ENCODE measurements at places on chromosomes 2 and 18. TPM values are rescaled to one million over a fixed set of nuclear protein-coding genes. Genes with fewer than 3 reads are reported as not detected.

MTHFD2 gene
- total RNA-seq, result 118 TPM

COBLL1 gene
- 3.6 TPM for total RNA-seq

SPDYA gene
- total RNA-seq, result 0.69 TPM

CNTNAP5 gene
- total RNA-seq, result not detected

RBM44 gene
- 0.51 TPM for total RNA-seq

OTX1 gene
- 2.3 TPM for total RNA-seq

CSRNP3 gene
- total RNA-seq, result 8.3 TPM

TEKT4 gene
- not detected for total RNA-seq

DNA sequence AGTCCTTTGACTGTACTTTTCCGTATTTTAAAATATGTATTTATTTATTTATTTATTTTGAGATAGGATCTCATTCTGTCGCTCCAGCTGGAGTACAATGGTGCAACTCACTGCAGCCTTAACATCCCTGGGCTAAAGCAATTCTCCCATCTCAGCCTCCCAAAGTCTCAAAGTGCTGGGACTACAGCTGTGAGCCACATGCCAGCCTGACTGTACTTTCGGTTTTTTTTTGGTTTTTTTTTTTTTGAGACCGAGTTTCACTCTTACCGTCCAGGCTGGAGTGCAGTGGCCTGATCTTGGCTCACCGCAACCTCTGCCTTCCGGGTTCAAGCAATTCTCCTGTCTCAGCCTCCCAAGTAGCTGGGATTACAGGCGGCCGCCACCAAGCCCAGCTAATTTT, 28.9 kb upstream of the CCNYL1 start:
- H3K4me1 ChIP-seq, result peaks cover 23% of the 10 kb centered on the region
- H3K4me3 ChIP-seq, result no peak overlapping the region
- no peak for DNase-seq
- no peaks in the 10 kb centered on the region for H3K36me3 ChIP-seq

DNA sequence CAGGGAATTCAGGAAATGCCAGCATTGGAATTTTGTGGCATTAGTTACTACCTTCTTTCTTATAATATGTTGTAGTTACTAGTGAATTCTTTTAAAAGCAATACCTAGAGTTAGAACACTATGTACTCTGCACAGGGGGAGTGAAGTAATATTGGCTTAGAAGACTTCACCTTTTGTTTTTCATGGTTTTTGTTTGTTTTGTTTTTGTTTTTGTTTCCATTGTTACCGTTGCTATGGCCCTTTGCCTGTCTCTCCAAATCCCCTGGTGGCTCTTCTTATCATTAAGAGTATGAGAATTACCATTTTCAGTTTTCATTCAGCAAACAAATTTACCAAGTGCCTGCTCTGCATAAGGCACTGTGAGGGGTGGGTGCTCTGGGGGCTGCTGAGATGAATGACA, 160.1 kb downstream of the HAUS1 start:
- no peak for DNase-seq
- H3K36me3 ChIP-seq, result no peaks in the 10 kb centered on the region
- peaks cover 19% of the 10 kb centered on the region for H3K4me1 ChIP-seq
- H3K4me3 ChIP-seq, result no peak overlapping the region
- no peaks in the 10 kb centered on the region for H3K27me3 ChIP-seq

GRCh38 chr2:16578081-16578480, 87.6 kb downstream of the CYRIA start:
- no peaks in the 10 kb centered on the region for H3K36me3 ChIP-seq
- H3K27me3 ChIP-seq, result no peaks in the 10 kb centered on the region
- no peak overlapping the region for H3K27ac ChIP-seq
- no peak for DNase-seq
- no peak overlapping the region for H3K4me3 ChIP-seq

GRCh38 chr2:127527001-127527804, 914 bp upstream of the IWS1 start:
- peak; percentile 76 for DNase-seq
- peak overlapping the region; percentile 95 for H3K4me3 ChIP-seq
- peak overlapping the region; percentile 90 for H3K27ac ChIP-seq
- H3K36me3 ChIP-seq, result peaks cover 14% of the 10 kb centered on the region
- no peaks in the 10 kb centered on the region for H3K27me3 ChIP-seq

- H3K4me1 ChIP-seq, result 0 out of 2 replicates have a peak, but pooled peaks cover 2% of the 10 kb centered on the region
- peak; percentile 90 for DNase-seq
- no peak overlapping the region for H3K27ac ChIP-seq
- no peaks in the 10 kb centered on the region for H3K27me3 ChIP-seq
Observed at GRCh38 chr2:231900486-231900942, 25.7 kb downstream of the NPPC start.

GRCh38 chr2:216406826-216407225, 5.5 kb upstream of the SMARCAL1 start:
- no peak overlapping the region for H3K27ac ChIP-seq
- peaks cover 4% of the 10 kb centered on the region for H3K27me3 ChIP-seq

GRCh38 chr2:10911291-10912075, at the start of gene KCNF1:
KCNF1 (plus strand) TSS chr2:10911934; CDS start chr2:10912427, 493 bp downstream.
- DNase-seq, result peak; percentile 51
- peak within 1 kb of the TSS; percentile 50 for H3K4me3 ChIP-seq
- no peaks in the 10 kb centered on the region for H3K27me3 ChIP-seq
- H3K4me1 ChIP-seq, result no peaks in the 10 kb centered on the region

DNA sequence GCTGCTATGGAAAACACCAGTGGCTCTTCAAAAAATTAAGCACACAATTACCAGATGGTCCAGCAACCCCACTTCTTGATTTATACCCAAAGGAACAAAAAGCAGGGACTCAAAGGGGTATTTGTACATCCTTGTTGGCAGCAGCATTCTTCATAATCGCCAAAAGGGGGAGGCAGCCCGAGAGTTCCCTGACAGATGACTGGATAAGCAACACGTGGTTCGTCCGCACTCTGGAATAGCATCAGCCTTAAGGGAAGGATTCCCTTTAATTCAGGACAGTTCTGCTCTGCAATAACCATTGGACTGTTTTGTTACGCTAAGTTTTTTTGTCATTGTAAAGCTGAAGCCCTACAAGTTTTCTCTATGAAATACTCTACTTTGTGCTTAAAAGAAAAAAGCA, 76.7 kb upstream of the TWIST2 start:
- peak; percentile 9 for DNase-seq
- H3K36me3 ChIP-seq, result no peaks in the 10 kb centered on the region
- H3K4me3 ChIP-seq, result no peak overlapping the region
- H3K4me1 ChIP-seq, result no peaks in the 10 kb centered on the region

GRCh38 chr2:209614690-209615369, 156.8 kb upstream of the UNC80 start:
- DNase-seq, result no peak
- H3K27me3 ChIP-seq, result no peaks in the 10 kb centered on the region
- H3K4me1 ChIP-seq, result no peaks in the 10 kb centered on the region
- H3K27ac ChIP-seq, result no peak overlapping the region
- no peaks in the 10 kb centered on the region for H3K36me3 ChIP-seq
- no peak overlapping the region for H3K4me3 ChIP-seq

GRCh38 chr2:148201075-148202004, 180.4 kb downstream of the MBD5 start:
- H3K4me1 ChIP-seq, result no peaks in the 10 kb centered on the region
- no peaks in the 10 kb centered on the region for H3K27me3 ChIP-seq
- H3K27ac ChIP-seq, result no peak overlapping the region
- peak; percentile 66 for DNase-seq
- no peak overlapping the region for H3K4me3 ChIP-seq

DNA sequence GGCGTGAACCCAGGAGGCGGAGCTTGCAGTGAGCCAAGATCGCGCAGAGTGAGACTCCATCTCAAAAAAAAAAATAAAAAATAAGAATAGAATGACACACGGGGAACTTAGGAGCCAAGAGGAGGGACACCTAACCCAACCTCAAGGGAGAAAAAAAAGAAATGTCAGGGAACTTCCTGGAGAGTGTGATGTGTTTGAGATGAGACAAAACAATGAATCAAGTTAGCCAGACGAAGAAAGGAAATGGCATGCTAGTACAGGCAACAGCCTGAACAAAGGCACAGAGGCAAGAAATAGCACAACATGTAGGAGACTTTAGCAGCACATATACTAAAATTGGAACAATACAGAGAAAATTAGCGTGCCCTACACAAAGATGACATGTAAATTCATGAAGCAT, 36.7 kb upstream of the PAPOLG start:
- H3K27ac ChIP-seq, result no peak overlapping the region
- no peaks in the 10 kb centered on the region for H3K4me1 ChIP-seq
- DNase-seq, result no peak

DNA sequence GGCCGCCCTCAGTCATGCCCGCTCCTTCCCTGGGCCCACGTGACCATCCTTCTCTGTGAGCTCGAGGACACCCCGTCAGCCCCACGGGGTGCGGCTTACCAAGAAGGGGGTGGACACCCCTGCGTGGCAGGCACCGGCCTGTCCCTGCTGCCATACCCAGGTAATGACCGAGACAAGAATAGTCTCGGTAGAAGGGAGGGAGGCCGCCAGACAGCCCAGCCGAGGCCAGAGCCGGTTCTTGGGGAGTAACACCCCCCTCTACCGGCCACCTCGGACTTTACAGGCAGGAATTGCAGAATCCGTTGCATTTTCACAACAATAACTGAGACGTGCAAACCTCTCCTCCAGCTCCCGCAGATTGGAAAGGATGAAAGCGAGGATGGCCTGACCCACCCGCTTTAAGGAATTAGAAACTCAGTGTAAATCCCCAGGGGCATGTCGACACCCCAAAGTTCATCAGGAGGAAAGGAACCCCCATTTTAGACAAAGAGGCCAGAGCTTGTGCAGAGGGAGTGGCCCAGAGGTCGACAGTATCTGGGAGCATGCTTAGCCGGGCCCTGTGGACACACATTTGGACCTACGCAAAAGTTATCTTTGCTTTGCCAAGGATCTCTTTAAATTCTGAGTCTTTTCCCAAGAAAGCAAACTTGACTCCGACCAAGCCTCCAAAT, 60.1 kb upstream of the GLI2 start:
- no peaks in the 10 kb centered on the region for H3K36me3 ChIP-seq
- H3K27ac ChIP-seq, result no peak overlapping the region

GRCh38 chr2:8477552-8478470, 204.0 kb upstream of the ID2 start:
- H3K27me3 ChIP-seq, result no peaks in the 10 kb centered on the region
- peaks cover 28% of the 10 kb centered on the region for H3K4me1 ChIP-seq
- DNase-seq, result peak; percentile 30
- no peak overlapping the region for H3K4me3 ChIP-seq

GRCh38 chr2:62306751-62307468, 111.0 kb downstream of the B3GNT2 start:
- peak; percentile 95 for DNase-seq
- H3K36me3 ChIP-seq, result no peaks in the 10 kb centered on the region
- H3K27ac ChIP-seq, result peak overlapping the region; percentile 81

GRCh38 chr18:45745817-45746461, 22.0 kb downstream of the SLC14A1 start:
- H3K4me3 ChIP-seq, result no peak overlapping the region
- H3K27me3 ChIP-seq, result no peaks in the 10 kb centered on the region
- H3K27ac ChIP-seq, result no peak overlapping the region
- no peak for DNase-seq

- H3K27ac ChIP-seq, result no peak overlapping the region
- no peaks in the 10 kb centered on the region for H3K27me3 ChIP-seq
- DNase-seq, result peak; percentile 42
- H3K36me3 ChIP-seq, result no peaks in the 10 kb centered on the region
- peaks cover 23% of the 10 kb centered on the region for H3K4me1 ChIP-seq
Observed at GRCh38 chr2:32864334-32865111, 82.2 kb upstream of the LTBP1 start.

DNA sequence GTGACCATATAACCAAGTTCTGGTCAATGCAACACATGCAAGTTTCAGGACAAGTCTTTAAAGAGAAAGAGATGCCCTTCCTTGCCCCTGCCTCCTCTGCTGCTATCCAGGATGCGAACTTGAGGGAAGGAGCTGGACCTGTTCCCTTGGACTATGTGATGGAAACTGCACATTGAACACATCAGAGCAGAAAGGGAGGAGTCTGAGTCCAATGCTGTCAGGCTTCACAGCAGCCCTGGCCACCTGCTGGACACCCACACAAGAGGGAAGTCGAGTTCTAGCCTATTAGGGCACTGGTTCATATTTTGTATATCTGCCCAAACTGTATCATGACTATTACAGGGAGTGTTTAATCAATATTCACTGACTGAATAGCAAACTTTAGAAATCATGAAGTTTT, 38.3 kb upstream of the TEX51 start:
- 0 out of 2 replicates have a peak, but pooled peaks cover 5% of the 10 kb centered on the region for H3K27me3 ChIP-seq
- no peaks in the 10 kb centered on the region for H3K36me3 ChIP-seq
- no peak for DNase-seq

DNA sequence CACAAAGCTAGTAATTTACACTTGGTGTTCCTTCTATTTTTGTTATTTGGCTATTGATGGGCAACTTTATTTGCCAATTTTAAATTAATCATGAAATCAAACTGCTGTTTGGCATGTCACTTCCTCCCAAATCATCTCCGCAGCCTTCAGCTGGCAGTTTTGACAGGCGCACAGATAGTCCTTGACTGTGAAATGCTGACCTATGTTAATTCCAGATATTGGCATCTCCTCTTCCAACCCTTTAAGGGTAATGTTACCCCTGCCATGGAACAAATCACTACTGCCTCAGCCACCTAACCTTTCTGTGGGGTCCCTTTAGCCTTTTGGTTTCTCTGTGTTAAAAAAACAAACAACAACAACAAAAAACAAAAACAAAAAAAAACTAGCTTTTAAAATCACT, 182.4 kb upstream of the TANK start:
- no peak for DNase-seq
- no peaks in the 10 kb centered on the region for H3K36me3 ChIP-seq
- H3K27me3 ChIP-seq, result no peaks in the 10 kb centered on the region
- H3K4me3 ChIP-seq, result no peak overlapping the region

- peaks cover 14% of the 10 kb centered on the region for H3K4me1 ChIP-seq
- no peak for DNase-seq
- H3K27ac ChIP-seq, result no peak overlapping the region
- no peaks in the 10 kb centered on the region for H3K36me3 ChIP-seq
- H3K4me3 ChIP-seq, result no peak overlapping the region
Observed at GRCh38 chr2:189628817-189629530, 32.3 kb upstream of the ASNSD1 start.

GRCh38 chr2:31107591-31108300, 30.5 kb downstream of the GALNT14 start:
- no peaks in the 10 kb centered on the region for H3K36me3 ChIP-seq
- peaks cover 13% of the 10 kb centered on the region for H3K27me3 ChIP-seq
- DNase-seq, result peak; percentile 8
- no peaks in the 10 kb centered on the region for H3K4me1 ChIP-seq
- no peak overlapping the region for H3K27ac ChIP-seq

DNA sequence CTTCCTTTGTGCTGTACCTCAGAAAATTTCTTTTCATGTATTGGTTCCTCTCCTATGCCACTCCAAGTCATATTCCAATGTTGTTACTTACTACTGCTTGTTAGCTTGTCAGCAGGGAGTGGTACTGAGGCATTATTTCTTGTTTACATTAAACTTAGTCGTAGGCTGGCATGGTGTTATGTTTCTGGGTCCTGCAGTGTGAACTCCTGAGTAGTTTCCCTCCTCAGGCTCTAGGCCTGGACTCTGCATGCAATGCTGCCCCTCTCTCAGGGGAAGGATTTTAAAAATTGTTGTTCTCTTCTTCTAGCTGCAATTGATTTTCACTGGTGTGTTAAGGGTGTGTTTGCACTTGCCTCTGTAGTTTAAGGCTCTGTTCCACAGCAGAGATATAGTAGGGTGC, 671.6 kb downstream of the PLCL1 start:
- no peaks in the 10 kb centered on the region for H3K36me3 ChIP-seq
- DNase-seq, result no peak
- no peaks in the 10 kb centered on the region for H3K27me3 ChIP-seq
- H3K4me3 ChIP-seq, result no peak overlapping the region
